ENCODE measurements at places on chromosomes 6 and 20.

- DNase-seq, result no peak
Measured at GRCh38 chr6:31952140-31952805, 6.4 kb downstream of the CFB start.

- DNase-seq, result no peak
Measured at GRCh38 chr6:150099546-150099945, 30.6 kb upstream of the ULBP3 start.

DNA sequence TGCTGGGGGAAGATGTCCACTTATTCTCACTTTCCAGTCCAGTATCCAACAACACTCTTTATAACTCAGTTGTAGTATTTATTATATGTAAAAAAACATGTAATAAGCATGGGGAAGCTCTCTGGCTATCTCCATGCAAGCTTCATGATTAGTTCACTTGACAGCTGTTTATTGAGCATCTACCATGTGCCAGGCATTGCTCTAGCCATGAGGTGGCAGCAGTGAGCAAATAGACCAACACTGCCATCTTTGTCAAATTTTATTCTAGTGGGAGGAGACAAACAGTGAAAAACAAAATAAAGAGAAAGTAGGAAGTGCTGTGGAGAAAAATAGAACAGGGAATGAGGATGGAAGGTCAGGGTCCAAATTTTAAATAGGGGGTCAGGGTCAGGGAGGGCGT lies 131.8 kb downstream of the CFAP61 start:
- DNase-seq, result no peak

DNA sequence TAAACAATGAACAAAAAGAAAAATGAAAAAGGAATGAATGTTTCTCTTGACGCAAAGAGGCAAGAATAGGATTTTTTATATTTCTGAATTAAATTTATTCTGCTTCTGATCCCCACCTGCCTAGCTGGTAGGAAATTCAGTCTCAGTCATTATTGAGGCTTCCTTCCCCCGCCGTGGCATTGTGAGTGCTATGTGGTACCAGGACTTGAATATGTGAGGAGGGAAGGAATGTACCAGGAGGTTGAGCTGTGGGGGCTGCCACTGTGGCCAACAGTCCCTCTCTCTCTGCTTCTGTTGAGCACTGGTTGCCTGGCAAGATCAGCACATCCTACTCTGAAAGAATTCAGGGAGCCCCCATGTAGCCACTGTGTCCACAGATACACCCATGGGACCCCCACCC lies 368.1 kb upstream of the JARID2 start:
- DNase-seq, result no peak
